ENCODE measurements at places on chromosomes 12 and 14.
A peak's percentile ranks its signal among the peaks of the same experiment; 100 is the strongest.

GRCh38 chr14:103330536-103330935 is 3.5 kb upstream of the EIF5 start:
- no peak overlapping the region for H3K27ac ChIP-seq
- H3K27me3 ChIP-seq: peaks cover 9% of the 10 kb centered on the region
- H3K36me3 ChIP-seq: peaks cover 5% of the 10 kb centered on the region
- no peak for ATAC-seq
- H3K4me1 ChIP-seq: peaks cover 15% of the 10 kb centered on the region

DNA sequence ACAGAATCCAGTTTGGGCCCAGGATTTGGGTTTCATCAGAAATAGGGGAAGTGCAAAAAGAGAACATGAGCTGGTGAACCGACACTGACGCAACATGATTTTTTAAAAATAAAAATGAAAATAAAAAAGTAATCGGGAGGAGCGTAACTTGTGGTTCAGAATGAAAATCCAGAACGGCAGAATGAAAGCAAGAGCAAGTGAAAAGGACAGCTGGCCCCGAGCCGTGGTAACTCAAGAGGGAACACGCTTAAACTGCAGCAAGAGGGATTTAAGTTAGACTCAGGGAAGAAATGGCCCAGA is 1.6 kb downstream of the SLC6A12 start:
- no peak overlapping the region for H3K27ac ChIP-seq
- H3K4me1 ChIP-seq: peaks cover 18% of the 10 kb centered on the region
- no peak for ATAC-seq
- peaks cover 77% of the 10 kb centered on the region for H3K27me3 ChIP-seq
- peak overlapping the region; percentile 32 for H3K4me3 ChIP-seq

- H3K36me3 ChIP-seq: peaks cover 23% of the 10 kb centered on the region
- no peaks in the 10 kb centered on the region for H3K27me3 ChIP-seq
- peaks cover 23% of the 10 kb centered on the region for H3K4me1 ChIP-seq
- H3K4me3 ChIP-seq: peak overlapping the region; percentile 99
- peak overlapping the region; percentile 93 for H3K27ac ChIP-seq
These were observed 544 bp downstream of the ABCD4 start for GRCh38 chr14:74302152-74302628.

GRCh38 chr14:53884601-53885000 is 72.0 kb downstream of the BMP4 start:
- peaks cover 13% of the 10 kb centered on the region for H3K27me3 ChIP-seq
- no peak overlapping the region for H3K4me3 ChIP-seq
- H3K27ac ChIP-seq: no peak overlapping the region
- no peaks in the 10 kb centered on the region for H3K4me1 ChIP-seq
- ATAC-seq: no peak

- H3K4me3 ChIP-seq: no peak overlapping the region
- no peaks in the 10 kb centered on the region for H3K27me3 ChIP-seq
- no peaks in the 10 kb centered on the region for H3K4me1 ChIP-seq
- H3K36me3 ChIP-seq: peaks cover 45% of the 10 kb centered on the region
These were observed 22.3 kb downstream of the ATG14 start for GRCh38 chr14:55389330-55389729.

- ATAC-seq: no peak
- no peaks in the 10 kb centered on the region for H3K27me3 ChIP-seq
- H3K4me1 ChIP-seq: no peaks in the 10 kb centered on the region
- H3K27ac ChIP-seq: no peak overlapping the region
- H3K36me3 ChIP-seq: peaks cover 4% of the 10 kb centered on the region
- no peak overlapping the region for H3K4me3 ChIP-seq
These were observed 38.7 kb downstream of the GLT8D2 start for GRCh38 chr12:104011253-104011652.

GRCh38 chr12:8226355-8226754 is 1.1 kb downstream of the FAM90A1 start:
- no peak for ATAC-seq
- no peak overlapping the region for H3K4me3 ChIP-seq
- H3K27ac ChIP-seq: peak overlapping the region; percentile 81
- H3K27me3 ChIP-seq: no peaks in the 10 kb centered on the region
- peaks cover 12% of the 10 kb centered on the region for H3K4me1 ChIP-seq
- H3K36me3 ChIP-seq: no peaks in the 10 kb centered on the region

GRCh38 chr12:47709237-47709636 is 3.4 kb upstream of the RPAP3 start:
- ATAC-seq: no peak
- peak overlapping the region; percentile 99 for H3K27ac ChIP-seq
- peaks cover under 1% of the 10 kb centered on the region for H3K36me3 ChIP-seq
- peak overlapping the region; percentile 49 for H3K4me3 ChIP-seq
- H3K4me1 ChIP-seq: peaks cover 73% of the 10 kb centered on the region

GRCh38 chr12:55729819-55730818 is 1.3 kb upstream of the CD63 start:
- peak overlapping the region; percentile 91 for H3K27ac ChIP-seq
- H3K4me1 ChIP-seq: peaks cover 47% of the 10 kb centered on the region
- H3K36me3 ChIP-seq: peaks cover 10% of the 10 kb centered on the region
- H3K4me3 ChIP-seq: peak overlapping the region; percentile 85
- ATAC-seq: peak; percentile 59

DNA sequence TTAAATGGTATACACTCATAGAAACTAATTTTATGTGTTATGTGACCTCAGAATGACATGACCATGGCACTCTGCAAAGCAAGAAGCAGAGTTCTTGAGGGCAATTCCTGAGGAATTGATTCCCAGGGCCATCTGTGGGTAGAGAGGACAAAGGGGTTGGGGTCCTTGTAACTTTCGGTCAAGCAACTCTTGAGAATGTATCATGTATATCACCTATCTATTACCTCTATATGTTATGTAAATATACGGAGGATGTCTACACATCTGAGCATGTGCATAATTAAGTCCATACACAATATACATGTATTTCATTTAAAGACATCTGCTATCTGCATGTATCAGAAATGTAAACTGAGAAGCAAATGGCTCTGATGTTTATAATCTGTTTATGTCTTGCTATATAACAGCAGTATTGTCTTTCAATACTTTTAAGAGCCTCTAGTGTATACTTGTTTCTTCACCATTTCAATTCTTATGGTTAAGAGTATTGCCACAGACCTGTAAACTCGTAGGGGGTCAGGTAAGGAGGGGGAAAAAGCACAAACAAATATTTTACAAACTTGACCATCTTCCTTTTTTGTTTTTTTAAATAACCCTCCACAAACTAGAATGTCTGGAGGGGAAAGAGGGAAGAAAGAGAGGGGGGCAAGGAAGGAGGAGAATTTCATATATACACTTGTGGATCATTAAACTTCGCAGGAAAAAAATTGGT is 4.5 kb downstream of the FOXA1 start:
- H3K4me1 ChIP-seq: peaks cover under 1% of the 10 kb centered on the region
- ATAC-seq: no peak
- peaks cover 66% of the 10 kb centered on the region for H3K27me3 ChIP-seq
- H3K27ac ChIP-seq: no peak overlapping the region
- H3K4me3 ChIP-seq: no peak overlapping the region
- H3K36me3 ChIP-seq: no peaks in the 10 kb centered on the region

- ATAC-seq: no peak
- H3K27ac ChIP-seq: no peak overlapping the region
- no peak overlapping the region for H3K4me3 ChIP-seq
- no peaks in the 10 kb centered on the region for H3K4me1 ChIP-seq
- no peaks in the 10 kb centered on the region for H3K27me3 ChIP-seq
These were observed 193.3 kb upstream of the SYT1 start for GRCh38 chr12:78671295-78671694.

- no peak overlapping the region for H3K4me3 ChIP-seq
- H3K27me3 ChIP-seq: no peaks in the 10 kb centered on the region
- peaks cover 5% of the 10 kb centered on the region for H3K36me3 ChIP-seq
- no peak overlapping the region for H3K27ac ChIP-seq
- ATAC-seq: no peak
These were observed 47.9 kb downstream of the FGD6 start for GRCh38 chr12:95169368-95169767.

DNA sequence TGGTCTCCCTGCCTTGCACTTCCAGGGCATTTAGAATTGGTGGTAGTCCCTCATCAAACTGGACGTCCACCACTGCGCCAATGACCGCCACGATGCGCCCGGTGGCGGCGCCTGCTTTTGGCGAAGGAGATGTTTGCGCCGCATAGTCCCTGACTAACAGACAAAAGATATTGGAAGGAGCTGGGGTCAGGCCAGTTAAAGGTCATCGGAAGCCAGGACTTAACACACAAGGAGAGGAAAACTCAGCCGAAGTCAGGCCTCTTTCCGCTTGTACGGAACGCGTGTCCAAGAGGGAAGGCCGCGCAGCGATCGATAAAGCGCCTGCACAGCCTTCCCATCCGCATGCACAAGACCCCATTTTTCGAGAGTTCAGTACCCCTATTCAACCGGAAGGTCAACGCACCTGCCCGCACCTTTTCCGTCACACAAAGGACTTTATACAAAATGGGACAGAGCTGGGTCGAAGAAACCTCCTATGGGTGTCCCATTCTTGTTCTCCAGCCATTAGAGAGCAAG is 525 bp downstream of the ATP5F1B start:
- no peak for ATAC-seq
- peaks cover 31% of the 10 kb centered on the region for H3K4me1 ChIP-seq
- peaks cover 37% of the 10 kb centered on the region for H3K36me3 ChIP-seq
- peak overlapping the region; percentile 89 for H3K27ac ChIP-seq

DNA sequence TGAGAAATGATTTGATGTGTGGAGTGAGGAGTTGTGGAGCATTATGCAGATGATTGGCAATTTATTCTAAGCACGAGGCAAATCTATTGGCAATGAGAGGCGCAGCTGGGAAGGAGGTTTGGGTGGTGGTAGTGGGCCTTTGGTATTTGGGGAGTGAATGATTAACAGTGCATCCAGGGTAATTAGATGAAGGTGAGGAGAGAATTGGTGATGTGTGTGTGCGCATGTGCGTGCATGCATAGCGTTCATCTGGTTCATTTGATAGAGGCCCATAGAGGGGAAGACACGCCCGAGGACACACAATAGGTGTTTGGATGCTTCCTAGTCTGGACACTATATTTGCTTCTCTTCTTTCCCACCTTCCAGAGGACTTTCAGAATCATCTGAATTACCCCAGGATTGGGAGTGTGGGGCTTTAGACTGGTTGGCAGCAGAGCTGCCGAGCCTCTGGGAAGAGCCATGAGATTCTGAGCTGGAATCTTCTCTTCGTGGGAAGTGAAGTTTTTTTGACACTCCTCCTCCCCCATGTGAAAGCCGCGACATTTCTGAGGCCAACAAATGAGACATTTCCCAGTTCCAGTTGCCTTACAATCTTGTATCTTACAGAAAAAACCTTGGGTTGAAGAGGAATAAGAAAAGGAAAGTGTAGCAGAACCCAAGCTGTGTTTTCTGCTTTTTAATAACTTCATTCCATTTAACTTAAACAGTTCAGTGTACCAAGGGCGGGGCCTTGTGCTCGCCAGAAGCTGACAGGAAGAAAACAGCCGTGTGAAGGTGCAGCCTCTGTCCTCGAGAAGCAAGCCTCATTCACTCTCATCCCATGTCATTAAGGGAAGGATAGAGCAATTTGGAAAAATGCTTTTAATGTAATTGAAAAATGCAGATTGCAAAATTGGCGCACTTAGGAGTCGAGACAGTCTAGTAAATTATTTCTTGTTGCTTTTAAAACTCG is 65.2 kb downstream of the SLC25A47 start:
- no peaks in the 10 kb centered on the region for H3K27me3 ChIP-seq
- H3K36me3 ChIP-seq: peaks cover 14% of the 10 kb centered on the region
- peaks cover 21% of the 10 kb centered on the region for H3K4me1 ChIP-seq
- H3K4me3 ChIP-seq: no peak overlapping the region
